ENCODE measurements at places on chromosomes 6 and 20. TPM values are rescaled to one million over a fixed set of nuclear protein-coding genes. Genes with fewer than 3 reads are reported as not detected.

- DNase-seq: no peak
Observed at GRCh38 chr20:4071178-4071693, 55.9 kb upstream of the RNF24 start.

GRCh38 chr20:3233131-3233990, 5.6 kb downstream of the SLC4A11 start:
- no peak for DNase-seq

DNA sequence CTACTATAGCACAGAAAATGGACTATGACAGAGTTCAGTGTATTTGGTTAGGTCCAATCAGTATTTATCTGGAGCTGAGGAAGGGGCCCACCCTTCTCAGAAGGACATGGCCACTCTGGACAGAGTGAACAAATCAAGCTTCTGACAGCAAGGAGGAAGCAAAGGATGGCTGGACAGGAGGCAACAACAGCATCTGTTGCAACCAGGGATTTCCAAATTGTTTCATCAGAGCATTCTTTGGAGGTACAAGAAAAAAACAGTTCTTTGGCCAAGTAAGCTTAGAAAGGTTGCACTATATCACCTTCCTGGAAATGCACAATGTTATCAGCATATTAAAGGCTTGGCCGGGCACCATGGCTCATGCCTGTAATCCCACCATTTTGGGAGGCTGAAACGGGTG, 118.7 kb upstream of the SLC22A16 start:
- no peak for DNase-seq

DNA sequence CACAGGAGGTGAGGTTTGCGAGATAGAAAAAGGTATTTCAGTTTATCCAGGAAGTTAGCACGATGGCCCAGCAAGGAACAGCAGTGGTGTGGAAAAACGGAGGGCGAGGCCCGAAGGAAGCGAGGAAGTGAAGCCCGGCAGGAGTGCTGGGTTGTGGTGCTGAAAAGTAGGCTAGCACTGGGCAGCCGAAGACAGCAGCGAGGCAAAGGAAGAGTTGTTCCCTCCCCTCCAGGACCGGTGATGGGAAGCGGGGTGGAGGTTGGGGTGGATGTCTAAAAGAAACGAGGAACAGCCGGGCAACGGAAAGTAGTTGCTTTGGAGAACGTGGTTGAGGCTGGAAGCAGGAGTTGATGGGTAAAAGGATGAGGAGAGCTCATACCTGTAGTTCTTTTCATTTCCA, 1.4 kb downstream of the METTL24 start:
- no peak for DNase-seq

GRCh38 chr6:165118736-165119135, 190.7 kb downstream of the C6orf118 start:
- no peak for DNase-seq

The UFL1 gene
- total RNA-seq: 24.5 TPM

The COL12A1 gene
- total RNA-seq: 439 TPM

The EEF1A2 gene
- 17.8 TPM for total RNA-seq

Data from esophagus muscularis mucosa (tissue), 4 donors.